ENCODE measurements at places on chromosomes 6 and 20.

GRCh38 chr20:20609522-20609921, 102.9 kb downstream of the RALGAPA2 start:
- DNase-seq, result no peak

GRCh38 chr20:8097307-8097706, 34.8 kb upstream of the PLCB1 start:
- no peak for DNase-seq

- DNase-seq, result no peak
Measured at GRCh38 chr6:46357591-46357990, 133.7 kb downstream of the RCAN2 start.

- peak; percentile 71 for DNase-seq
Measured at GRCh38 chr6:138517635-138518034, 18.3 kb upstream of the NHSL1 start.

DNA sequence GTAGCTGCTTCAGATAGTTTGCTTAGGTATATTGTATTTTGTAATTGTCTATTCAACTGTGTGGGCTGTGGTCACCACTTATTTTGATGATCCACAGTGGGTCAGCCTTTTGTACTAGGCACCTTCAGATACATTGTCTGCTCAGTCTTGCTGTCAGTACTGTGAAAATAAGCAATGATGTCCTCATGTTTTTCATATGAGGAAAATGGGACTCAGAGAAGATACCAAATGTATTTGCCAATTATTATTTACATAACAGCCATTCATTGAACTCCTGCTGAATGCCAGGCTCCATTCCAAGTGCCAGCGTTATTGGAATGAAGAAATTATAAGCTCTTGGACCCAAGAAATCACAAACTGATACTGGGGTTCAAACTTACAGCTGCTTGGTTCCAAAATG, 28.6 kb downstream of the MAPK14 start:
- DNase-seq, result no peak

DNA sequence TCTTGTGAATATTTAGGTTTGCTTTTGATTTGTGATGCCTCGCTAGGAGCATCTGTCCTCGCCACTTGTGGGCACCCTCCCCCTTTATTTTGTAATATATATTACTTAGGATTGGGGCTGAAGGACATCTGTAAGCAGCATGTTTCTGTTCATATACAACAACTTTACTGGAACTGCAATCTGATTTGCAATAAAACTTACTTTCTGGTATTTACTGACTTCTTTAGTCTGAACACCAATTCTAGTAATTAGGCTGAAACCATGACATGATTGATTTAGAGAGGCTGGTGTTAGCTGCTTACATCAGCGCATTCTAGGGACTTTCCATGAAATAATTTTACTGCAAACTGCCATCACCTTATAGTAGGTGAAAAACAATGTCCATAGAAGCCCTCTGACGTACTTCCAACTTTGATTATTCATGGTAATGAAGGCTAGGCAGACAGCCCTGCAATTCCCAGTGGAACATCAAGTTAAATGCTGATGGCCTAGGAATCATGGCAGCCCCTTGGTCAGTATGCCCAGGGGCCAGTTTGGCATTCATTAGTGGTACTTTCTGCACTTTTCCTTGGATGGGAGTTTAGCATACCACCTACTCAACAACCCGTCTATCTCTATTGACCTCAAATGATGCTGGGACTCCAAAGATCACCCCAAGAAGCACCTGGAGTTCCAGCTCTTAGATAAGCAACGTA, 132.9 kb upstream of the MCHR2 start:
- no peak for DNase-seq

DNA sequence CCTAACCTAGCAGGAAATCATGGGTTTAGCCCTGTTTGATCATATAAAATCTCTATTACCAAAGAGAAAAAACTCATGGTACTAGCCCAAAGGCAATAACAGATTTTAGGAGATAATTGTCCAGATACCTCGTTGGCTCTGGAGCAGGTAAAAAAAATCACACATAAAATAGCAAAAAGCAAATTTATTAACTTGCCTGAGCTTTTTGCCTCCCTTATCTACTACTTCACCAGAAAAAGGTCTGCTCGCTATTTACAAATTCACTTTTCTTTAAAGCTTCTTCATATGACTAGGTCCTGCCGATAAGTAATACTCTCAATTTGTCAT, 82.4 kb downstream of the GJA10 start:
- no peak for DNase-seq

DNA sequence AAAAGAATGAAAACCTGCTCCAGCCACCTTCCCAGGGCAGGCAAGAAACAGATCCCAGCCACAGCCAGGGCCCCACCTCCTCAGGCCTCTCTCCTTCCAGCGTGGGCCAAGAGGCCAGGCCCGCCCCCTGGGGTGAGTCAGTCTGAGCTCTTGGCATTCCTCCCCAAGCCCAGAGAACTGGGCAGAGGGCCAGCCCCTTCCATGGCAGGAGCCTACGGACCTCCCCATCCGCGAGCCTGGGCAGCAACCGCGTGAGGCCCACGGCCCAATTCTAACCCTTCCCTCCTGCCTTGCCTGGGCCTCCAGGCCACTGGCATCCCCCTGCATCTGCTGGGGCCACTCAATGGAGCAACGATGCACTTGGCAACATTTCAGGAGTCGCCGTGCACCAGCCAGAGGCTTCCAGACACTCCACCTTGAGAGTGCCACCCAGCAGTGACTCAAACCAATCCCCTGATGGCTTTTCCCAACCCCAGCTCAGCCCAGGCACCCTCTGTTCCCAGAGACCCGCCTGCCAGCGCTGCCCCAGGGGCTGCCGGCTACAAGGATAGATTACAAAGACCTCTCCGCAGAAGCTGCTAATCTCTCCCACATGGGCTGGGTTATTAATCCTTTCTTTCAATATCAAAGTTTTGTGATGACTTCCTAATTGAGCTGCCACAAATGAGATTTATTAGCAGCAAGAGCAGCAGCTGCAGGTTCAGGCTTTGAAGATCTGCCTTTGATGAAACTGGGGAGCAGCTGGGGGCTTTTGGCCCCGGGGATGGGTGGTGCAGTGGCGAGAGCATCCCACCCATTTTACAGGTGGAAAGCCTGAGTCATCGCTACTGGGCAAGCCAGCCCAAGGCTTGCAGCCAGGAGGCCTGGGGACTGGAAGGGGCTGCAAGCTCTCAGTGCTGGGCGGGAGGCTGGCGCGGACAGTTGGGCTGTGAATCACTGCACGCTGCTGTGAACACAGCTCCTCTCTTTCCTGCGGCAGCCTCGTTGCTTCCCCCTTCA, 85.7 kb downstream of the NFATC2 start:
- DNase-seq, result no peak

DNA sequence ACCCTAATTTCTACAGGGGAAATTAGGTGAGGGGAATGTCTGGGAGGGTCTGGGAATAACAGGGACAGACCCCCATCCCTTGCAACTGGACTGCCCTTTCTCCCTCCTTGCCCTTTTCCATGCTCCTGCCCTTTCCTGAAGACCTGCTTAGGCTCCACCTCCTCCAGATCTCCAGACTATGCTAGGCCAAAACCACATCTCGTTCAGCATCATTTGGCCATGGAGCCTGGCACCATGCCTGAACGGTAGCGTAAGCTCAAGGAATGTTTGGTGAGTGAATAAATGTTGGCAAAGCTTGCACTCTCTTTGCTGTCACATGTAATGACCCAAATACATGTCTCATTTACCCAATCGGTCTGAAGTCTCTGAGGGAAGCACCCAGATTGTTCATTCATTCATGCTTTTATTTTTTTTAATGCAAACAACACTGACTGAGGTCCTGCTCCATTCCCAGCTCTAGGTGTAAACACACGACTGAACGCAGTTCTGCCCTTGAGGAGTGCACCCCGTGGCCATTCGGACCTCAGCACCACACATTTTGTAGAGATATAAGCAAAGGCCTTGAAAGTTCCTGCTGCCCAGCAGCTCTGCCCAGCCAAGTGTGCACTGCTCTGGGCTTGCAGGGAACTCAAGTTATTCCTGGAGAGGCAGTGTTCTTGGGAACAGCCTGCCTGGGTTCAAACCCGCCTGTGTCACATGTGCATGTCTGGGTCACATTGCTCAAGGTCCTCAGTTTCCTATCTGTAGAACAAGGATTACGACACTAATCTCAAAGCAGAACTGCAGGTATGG, 1.1 kb upstream of the GRM4 start:
- no peak for DNase-seq

- DNase-seq, result no peak
Measured at GRCh38 chr6:162409741-162410691, 317.6 kb downstream of the PRKN start.

DNA sequence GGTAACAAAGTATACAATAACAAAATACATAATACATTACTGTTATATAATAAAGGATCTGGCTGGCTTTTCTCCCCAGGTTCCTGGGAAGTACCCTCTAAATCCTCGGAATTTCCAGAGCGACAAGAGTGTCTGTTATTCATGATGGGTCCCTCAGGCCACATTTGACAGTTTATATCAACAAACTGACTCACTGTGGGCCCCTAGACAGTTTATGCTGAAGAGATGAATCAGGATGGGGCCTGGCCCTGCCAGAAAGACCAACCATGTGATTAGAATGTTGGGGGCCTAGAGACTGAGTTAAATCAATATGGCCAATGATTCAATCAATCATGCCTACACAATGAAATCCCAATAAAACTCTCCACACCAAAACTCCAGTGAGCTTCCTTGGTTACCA, 13.5 kb downstream of the USP45 start:
- DNase-seq, result no peak

- DNase-seq, result no peak
Measured at GRCh38 chr6:100673641-100674040, 207.5 kb downstream of the ASCC3 start.

DNA sequence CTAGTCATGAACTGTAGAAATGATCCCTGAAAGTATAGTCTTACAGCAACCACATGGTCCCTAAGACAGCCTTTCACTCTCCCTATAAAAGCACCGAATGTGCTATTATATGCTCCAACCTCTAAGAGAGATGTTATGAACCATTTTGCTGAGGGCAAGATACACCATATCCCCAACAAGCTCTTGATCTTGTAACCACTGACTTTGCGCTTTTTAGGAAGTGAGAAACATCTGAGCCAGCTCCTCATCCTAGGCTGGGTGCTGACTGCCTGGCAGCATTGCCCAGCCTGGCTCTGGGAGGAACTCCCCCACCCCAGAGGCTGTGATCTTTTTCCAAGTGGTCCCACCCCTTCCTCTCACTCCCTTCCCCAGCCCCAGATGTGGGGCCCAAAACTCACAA, 3.1 kb upstream of the EMILIN3 start:
- DNase-seq, result no peak

DNA sequence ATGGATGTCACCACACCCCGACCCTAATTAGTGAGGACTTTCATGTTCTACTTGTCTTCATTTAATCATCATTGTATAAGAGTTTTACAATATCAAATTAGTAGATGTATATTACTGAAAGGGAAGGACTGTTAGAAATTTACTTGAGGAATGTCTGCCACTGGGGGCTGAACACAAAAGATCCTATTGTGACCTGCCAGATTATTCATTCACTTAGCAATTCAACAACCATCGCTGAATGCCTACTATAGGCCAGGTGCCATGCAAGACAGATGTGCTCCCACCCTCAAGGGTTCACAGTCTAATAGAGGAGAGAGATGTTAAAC, 8.0 kb upstream of the RBCK1 start:
- no peak for DNase-seq

GRCh38 chr20:9206486-9206885, 137.6 kb downstream of the PLCB4 start:
- DNase-seq, result no peak

GRCh38 chr20:24077145-24077544, 88.6 kb upstream of the GGTLC1 start:
- no peak for DNase-seq

GRCh38 chr20:5191829-5192569, 65.2 kb downstream of the CDS2 start:
- peak; percentile 74 for DNase-seq

DNA sequence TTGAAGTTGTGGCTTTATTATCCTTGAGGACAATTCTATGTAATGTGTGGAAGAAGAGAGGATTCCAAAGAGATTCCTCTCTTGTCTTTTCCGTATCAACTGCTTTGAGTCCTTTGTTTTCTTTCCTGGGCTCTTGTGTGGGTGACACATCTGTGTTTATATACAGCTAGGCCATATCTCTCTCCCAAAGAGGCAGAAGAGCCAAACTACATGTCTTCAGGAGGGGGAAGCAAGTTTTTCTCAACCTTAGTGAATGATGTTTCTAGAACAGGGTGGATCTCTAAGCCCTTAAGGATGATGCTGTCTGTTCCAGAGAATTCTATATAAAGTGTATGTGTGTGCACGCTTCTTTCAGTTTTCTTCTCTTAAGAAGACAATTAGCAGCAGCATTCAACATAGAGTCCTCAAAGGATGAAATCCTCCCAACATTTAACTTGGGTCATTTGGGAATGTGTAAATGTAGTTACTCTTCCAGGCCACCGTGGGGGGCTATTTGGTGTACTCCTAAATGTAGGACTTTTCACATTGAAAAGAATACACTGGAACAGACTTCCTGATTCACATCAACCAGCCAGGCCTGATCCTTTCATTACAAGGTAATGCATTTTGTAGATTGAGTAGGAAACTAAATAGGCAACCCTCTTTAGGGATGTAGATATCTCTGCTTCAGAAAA, 92.8 kb upstream of the EEF1E1 start:
- DNase-seq, result no peak

DNA sequence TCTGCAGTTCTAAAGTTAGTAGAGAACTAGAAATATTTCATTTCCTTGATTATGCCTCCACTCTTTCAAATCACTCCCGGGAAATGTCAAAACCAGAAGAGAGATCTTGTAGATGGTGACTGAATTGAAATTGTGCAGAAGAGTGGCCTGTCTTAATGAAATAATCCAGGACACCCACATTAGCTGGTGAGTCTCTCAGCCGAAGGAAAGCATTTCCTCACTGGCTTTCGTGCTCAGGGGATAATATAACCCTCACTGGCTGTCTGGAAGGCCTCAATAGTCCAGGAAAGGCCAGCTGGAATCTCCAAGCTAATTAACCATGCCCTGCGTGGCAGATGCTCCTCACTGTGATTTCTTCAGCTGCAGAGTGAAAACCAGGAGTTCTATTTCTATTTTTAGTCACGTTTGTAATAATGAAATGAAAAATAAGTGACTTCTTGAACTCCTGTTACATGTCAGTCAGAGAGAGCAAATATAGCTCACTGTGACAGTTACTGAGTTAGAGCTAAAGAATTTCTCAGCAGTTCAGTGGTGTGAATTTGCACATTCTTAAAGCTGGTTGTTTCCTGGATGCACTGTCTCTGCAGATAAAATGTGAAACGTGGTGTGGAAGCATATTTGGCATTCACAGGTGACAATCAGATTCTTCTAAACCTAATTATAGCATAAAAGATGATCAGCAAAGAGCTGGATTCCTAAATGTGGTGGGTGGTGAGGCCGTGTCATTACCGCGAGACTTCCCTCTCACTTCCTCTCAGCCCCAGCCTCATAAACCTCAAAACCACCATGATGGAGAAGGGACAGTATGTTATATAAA, 211.7 kb downstream of the LMBRD1 start:
- no peak for DNase-seq
